Stimulated activated CD4-positive, alpha-beta T cell treated with anti-CD3 and anti-CD28 coated beads, Interleukin-2, amount 100 ng/mL, for 48 hours (primary cell): ENCODE measurements at places on chromosomes 7 and 10.

- no peak for DNase-seq
Observed at GRCh38 chr10:59753267-59753666, at the start of gene MRLN. Gene MRLN (minus strand): TSS chr10:59753455.

- DNase-seq = no peak
Observed at GRCh38 chr10:74949843-74950765, 123.7 kb downstream of the KAT6B start.

DNA sequence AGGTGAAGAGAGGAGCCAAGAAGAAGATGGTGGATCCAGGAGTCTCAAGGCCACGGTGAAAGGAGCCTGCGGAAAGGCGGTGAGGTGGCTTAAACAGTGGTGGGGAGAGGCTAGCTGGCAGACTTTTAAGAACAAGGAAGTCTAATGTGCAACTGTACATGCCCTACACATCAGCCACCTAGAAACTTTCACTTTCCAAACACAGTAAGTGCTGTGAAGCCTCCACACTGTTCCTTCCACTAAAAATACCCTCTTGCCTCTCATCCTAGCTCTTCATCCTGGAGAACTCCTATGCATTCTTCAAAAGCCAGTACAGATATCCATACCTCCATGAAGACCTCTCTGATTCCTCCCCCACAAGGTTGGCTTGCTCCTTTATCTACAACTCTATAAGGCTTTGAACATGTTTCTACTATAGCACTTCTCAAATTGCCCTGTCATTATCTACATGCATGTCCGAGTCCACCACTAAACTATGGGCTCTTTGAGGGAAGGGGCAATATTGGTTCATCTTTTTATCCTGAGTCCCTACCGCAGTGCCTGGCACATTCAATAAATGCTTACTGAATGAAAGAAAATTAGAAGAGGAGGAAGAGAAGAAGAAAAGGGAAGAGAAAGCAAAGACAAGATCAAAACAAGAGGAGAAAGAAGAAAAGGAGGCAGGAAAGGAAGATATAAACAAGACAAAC lies 54.2 kb downstream of the DNAJC12 start:
- no peak for DNase-seq

- DNase-seq = no peak
Observed at GRCh38 chr7:137771679-137772078, 75.1 kb downstream of the DGKI start.

DNA sequence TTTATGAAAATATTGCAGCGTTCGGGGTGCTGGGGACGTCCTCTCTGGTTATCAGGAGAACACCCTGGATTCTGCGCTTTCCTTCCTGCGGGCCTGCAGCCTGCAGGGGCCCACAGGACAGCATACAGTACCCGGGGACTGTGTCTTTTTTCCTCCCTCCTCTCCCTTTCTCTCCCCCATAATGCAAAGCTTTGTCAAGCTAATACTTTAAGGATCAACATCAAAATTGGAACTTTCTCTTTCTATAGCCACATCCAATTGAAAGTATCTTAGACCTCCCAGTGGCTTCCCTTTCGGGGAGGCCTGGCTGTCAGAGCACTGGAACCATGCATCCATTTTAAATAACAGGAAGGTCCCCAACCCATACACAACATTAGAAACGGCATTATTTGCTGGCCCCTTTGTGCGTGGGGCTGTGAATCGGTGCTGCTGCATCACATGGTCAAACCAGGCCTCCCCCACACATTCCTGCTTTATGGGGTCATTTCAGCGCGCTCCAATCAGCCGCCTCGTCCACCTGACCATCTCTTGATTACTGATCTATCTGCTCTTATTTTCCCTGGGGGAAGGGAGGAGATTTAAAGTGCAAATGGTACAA lies 505.1 kb downstream of the DNAJB6 start:
- no peak for DNase-seq

- DNase-seq = no peak
Observed at GRCh38 chr7:120259386-120259785, 13.6 kb upstream of the KCND2 start.

DNA sequence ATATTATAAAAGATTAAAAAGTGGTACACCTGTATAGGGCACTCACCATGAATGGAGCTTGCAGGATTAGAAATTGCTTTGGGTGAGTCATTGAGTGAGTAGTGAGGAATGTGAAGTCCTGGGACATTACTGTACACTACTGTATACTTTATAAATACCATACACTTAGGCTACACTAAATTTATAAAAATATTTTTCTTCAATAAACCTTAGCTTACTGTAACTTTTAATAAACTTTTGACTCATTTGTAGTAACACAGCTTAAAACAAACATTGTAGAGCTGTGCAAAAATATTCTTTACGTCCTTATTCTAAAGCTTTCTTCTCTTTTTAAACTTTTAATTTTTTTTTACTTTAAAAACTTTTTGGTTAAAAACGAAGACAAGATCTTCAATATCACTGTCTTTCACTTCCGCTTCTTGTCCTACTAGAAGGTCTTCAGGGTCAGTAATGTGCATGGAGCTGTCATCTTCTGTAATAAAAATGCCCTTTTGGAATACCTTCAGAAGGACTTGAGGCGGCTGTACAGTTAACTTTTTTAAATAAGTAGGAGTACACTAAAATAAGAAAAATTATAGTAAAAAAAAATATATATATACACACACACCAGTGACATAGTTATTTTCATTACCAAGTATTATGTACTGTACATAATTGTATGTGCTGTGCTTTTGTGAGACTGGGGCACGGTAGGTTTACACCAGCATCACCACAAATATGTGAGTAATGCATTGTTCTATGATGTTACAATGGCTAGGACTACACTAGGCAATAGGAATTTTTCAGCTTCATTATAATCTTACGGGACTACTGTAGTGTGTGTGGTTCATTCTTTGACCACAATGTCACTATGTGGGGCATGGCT lies 3.5 kb downstream of the STK31 start:
- DNase-seq = no peak

- no peak for DNase-seq
Observed at GRCh38 chr10:56537984-56538383, 176.9 kb upstream of the ZWINT start.
